ENCODE measurements at places on chromosomes 4 and X.

DNA sequence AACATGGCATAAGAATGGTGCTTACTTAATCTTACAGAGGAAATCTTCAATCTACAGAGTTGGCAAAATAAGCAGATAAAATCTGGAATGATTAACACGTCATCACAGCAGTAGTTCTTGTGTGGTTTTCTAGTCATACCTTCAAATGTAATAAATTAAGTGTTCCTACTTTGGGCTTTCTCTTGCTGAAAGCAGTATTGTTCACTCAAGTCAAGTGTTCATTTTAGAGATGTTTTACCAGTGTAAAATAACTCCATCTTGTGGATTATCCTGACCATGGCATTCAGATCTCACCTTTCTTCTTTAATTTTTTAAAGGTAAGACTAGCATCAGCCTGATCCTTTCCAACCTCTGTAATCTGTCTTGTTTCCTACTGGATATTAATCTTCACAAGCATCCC, 72.9 kb downstream of the ADAMTS3 start:
- DNase-seq, result no peak

DNA sequence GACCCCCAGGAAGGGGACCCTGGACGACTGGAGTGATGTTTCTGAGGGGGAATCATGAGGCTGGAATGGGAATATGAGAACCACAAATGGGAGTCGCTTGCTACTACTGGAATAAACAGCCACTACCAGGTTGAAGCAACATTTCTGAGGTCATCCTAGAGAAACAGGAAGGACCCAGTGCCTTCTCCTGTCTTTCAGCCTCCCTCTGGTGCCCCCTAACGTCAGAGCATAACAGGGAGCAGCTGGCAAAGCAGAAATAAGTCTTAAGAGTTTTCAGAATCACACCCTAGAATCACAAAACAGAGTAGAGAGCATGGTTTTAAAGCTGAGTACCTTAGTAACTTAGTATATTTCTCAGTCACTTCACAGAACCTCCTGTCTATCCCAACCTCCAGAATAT, 347.8 kb upstream of the PITX2 start:
- no peak for DNase-seq

- DNase-seq, result no peak
These were observed 65.4 kb downstream of the NKX6-1 start for GRCh38 chr4:84433633-84434222.

DNA sequence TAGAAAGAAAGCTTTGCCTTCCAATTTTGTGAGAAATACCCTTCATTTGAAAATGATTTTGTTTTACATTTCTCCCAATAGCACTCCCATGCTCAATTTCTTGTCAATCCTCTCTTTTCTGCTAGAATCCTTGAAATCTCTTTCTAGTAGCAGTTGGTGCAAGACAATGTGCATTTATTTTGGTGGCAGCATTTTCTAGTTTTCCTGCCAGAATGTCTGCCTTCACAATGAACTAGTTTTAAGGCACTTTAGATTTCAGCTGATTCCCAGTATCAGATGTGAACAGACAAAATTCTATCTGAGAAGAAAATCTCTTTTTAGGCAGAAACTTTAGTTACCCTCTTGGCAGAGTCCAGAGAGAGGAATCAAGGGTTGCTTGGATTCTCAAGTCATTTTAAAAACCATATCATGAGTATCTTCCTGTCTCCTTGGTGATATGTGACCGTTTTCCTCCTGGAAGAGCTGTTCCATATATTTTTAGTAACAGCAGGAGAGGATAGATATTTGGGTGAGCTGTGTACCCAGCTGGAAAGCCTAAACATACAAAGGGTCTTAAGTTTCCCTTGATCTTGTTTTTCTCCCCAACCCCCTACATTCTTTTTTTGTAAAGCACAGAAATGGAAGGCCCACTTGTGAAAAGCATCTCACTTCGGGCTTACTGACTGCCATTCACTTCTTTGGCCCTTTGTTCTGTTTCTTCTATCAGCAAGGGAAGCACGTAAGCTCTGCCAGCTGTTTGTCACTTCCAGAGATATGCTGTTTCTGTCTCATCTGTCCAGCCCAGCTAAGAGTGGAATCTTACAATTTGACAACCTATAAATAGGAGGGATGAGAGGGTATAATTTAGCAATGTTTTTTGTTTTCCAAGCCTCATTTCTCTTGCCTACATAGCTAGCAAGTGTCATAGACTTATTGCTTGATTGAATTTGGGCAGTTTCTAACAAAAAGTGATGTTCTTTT, 38.7 kb downstream of the TSPAN7 start:
- DNase-seq, result no peak

- no peak for DNase-seq
These were observed 26.5 kb downstream of the RHOH start for GRCh38 chr4:40223343-40223742.

DNA sequence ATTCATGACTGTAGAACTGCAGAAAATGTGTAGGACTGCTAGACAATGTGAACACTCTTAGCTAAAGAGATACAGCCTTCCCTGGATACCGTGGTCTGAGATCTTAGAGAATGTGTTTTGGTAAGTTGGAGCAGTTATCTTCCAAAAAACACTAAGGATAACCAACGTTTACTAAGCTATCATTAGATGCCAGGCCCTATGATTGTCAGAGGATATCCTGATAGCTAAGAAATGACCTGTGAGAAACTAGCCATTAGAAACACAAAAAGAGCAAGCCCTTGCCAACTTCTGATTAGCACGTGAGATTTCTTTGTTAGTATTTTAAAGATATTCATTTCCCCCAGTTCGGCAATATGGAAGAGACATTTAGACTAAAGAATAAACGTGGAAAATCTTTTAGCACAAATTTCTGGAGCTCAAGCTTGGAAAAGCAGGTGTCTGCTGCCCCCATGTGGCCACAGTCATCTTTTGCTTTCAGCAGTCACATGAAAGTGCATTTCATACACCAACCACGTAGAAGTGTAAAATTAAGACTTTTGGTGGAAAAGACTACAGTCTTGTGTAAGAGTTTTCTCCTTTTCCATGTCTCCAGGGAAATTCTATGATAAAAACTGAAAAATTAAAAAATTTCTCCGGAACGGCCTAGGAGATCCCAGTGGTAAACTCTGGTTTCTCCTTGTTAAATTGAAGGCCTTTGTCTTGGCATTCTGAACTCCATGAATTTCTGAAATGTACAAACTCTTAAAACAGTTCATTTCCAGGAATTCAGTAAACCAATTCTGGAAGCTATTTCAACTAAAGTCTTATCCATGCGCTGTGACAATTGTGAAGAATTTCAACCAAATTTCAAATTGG, 136.4 kb downstream of the ZNF674 start:
- DNase-seq, result peak; percentile 30

DNA sequence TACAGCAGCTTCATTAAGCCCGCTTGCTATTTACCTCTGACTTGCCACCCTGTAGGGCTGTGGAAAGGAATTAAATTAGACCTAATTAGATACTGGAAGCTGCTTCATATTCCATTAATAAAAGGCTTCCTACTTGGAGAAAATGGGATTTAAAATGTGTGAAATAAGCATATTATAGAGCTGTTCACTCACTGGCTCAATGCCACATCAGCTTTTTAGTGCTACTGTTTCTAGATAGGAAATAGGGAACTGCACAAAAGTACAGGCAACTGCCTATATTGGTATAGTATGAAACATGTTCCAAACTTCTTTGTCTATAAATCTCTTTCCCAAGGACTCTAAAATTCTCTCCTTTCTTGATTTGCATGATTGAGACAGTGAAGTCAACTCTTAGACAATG, 407.9 kb upstream of the AADAT start:
- no peak for DNase-seq

- no peak for DNase-seq
These were observed 12.3 kb upstream of the GRIA3 start for GRCh38 chrX:123171781-123172180.

DNA sequence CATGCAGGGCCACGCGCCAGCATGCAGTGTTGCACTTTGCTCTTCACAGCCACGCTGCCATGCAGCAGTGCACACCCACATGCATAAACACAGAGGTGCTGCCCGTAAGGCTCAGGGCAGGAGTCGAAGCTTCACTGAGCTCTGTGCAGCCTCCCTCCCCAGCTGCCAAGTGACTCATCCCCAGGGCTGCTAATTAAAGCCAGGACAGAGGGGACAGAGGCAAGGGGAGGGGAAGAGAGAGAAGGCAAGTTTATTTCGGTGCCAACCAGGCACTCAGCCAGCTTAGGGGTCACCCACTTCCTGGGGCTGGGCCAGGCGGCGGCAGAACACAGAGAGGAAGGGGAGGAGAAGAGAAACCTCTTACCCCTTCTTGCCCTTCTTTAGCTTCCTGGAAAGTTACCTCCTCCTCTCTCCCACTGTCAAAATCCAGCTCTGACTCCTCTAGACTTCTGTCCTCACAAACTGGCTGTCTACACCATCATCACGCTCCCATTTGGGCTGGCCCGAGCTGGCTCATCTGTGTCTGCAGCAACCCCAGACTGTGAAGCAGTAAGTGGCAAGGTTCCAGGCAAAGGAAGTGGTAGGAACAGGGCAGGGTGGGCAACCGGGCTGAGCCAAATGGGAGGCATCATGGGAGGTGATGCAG, 6.2 kb upstream of the IQSEC2 start:
- peak; percentile 41 for DNase-seq

DNA sequence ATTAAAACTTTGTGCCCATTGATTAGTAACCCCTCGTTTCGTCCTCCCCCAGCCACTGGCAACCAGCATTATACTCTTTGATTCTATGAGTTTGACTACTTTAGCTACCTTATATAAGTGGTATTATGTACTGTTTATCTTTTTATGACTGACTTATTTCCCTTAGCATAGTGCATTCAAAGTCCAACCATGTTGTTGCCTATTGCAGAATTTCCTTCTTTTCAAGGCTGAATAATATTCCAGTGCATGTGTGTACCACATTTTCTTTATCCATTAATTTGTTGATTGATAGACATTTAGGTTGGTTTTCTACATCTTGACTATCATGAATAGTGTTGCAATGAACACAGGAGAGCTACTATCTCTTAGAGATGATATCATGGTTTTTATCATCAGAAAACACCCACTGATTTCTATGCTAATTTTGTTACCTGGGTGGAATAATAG, 3.2 kb downstream of the ALB start:
- DNase-seq, result no peak

- DNase-seq, result no peak
These were observed 10.2 kb upstream of the STBD1 start for GRCh38 chr4:76296286-76296820.

Data from NCI-H1694 treated with DMSO at 0.1 percent for 48 hours (cell line).